Activated CD8-positive, alpha-beta T cell treated with anti-CD3 and anti-CD28 coated beads, Interleukin-2, amount 10 ng/mL, durations not matched to agents 7 days and 5 days (primary cell): ENCODE measurements at places on chromosomes 2 and 18.

GRCh38 chr2:71512386-71512785 lies 59.0 kb downstream of the DYSF start:
- DNase-seq = no peak

DNA sequence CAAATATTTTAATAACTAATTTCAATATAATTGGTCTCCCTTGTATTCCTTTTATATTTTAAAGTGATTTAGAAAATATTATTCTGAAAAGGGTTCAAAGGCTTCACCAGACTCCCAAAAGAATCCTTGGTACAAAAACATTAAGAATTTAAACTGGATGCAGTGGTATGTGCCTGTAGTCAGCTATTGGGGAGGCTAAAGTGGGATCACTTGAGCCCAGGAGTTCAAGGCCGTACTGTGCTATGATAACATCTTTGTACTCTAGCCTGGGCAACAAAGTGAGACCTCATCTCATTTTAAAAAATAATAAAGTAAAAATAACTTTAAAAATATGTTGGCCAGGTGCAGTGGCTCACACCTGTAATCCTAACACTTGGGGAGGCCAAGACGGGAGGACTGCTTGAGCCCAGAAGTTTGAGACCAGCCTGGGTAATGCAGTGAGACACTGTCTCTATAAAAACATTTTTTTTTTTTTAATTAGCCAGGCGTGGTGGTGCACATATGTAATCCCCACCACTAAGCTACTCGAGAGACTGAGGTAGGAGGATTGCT lies 14.7 kb downstream of the NCL start:
- DNase-seq = no peak

GRCh38 chr2:240238786-240239185 lies 98.3 kb upstream of the OTOS start:
- no peak for DNase-seq

DNA sequence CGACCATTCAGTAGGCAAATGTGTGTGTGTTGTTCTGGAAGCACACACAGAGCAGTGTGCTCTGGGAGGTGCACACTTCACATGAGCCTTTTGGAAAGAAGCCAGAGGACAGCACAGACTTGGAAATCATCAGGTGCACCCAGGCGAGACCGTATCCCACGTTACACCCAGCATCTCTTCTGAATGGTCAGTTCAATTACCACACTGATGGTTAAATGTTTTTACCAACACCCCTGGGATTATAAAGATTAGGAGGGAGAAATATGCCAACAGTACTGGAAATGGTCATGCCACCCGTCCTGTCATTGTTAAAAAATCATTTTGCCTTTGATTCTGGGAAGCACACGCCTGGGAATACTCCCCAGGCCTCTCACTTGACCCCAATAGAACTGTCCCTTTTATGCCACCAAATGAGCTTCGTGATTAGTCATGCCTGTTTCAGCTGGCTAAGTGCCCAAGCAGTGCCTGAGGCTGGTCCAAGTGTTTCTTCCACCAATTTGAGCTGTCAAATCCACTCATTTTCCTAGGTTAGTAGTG lies 183.7 kb downstream of the NRP2 start:
- DNase-seq = no peak

- no peak for DNase-seq
These were observed 154.6 kb downstream of the MTX2 start for GRCh38 chr2:176423819-176424218.

DNA sequence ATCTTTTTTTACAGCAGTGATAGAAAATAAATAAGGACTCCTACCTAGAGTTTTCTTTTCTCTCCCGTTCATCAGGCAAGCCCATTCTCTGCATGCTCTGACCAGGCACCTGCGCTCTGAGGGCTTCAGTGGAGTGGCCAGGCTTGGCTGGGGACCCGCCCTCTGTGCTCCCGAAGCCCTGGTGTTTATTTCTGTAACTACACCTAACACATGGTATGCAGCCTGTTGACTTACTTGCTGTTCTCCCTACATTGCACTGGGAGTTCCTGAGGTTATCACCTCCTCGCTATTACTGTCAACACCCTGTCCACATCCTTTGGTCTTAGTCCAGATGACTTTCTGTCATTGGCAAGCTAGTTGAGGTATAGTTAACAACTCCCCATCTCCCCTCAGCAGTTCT lies 317.7 kb downstream of the LPIN1 start:
- DNase-seq = no peak

- DNase-seq = no peak
These were observed 9.0 kb downstream of the ZBTB14 start for GRCh38 chr18:5286525-5286924.

DNA sequence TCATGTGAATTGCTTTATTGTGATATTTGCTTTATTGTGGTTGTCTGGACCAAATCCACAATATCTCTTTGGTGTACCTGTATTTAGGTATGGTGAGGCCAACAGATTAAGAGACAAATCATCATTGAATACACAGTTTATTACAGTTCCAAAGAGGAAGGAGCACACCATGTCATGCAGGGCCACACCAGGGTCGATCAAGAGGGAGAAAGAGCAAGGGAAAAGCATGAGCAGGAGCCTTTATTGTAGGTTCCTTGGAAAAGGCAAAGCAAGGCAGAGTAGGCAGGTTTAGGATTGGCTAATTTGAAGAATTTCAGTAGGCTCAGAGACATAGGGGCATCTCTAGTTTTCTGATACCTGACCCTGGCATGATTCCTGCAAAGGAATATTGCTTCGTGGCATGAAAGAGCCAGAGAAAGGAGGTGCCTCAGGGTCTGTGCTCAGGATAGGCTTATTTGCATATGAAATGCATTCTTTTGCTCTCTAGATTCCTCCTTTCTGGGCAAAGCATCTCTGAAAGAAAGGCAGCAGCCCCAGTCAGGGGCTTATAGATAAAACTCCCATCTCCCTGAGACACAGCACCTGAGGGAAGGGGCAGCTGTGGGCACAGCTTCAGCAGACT lies 214.2 kb upstream of the ERBB4 start:
- DNase-seq = no peak

DNA sequence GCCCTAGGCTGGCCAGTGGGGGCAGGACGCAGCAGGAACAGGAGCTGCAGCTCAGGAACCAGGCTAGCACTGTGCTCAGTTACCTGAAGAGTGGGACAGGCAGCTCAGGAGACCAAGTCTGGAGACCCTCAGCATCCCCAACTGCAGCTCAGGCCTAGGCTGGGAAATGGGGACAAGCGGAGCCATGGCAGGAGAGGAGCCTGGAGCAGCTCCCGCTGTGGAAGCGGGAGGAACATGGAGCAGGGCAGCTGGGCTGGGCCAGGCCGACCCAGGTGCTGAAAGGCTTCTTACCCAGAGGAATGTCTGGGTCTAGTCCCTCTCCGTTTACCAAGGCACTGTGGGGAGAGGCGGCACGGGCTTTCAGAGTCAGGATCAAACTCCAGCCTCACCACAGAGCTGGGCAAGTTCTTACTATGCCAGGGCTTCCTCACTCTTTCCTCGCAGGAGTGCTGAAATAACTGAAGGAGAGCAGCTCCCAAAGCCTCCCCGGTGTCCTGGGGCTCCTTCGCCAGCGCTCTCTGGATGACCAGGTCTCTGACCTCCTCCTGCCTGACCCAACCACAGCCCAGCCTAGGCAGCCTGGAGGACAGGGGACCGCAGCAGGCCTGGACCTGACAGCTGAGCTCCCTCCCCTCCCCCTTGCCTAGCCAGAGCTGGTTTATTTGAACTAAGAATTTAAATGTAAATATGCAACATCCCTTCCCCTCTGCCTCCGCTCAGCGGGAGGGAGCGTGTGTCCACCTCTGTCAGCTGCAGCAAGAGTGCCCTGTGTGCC lies 247.8 kb upstream of the SIX2 start:
- DNase-seq = no peak

- no peak for DNase-seq
These were observed 43.6 kb downstream of the SCN9A start for GRCh38 chr2:166332106-166332505.

DNA sequence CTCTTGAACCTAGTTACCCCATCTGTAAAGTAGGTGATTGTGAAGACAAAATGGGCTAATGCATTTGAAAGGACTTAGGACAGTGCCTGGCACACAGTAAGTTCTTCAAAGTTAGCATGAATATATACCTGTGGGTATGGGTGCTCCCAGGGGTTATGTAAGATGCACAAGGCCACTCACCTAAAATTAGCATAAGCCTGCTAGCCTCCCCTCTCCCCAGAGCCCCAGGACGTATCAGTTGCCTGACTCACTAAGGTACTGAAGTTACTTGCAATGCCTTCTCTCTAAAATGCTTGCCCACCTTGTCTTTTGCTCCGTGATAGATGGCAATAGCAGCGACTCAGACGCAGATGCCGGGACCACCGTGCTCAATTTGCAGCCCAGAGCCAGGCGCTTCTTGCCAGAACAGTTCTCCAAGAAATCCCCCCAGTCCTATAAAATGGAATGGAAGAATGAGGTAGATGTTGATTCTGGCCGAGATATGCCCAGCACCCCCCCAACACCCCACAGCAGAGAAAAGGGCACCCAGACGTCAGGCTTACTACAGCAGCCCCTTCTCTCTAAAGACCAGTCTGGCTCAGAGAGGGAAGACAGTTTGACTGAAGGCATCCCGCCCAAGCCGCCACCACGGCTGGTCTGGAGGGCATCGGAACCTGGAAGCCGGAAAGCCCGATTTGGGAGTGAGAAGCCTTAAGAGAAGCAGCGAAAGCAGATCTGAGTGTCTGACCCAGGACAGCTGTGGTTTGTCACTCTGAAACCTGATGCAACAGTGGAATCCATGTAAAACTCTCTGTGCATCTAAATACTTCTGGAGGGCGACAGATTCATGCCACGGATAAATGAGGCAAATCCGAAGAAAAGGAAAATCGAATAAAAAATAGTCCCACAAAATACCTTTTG lies 53.8 kb upstream of the TMEM182 start:
- no peak for DNase-seq

GRCh38 chr2:120791962-120792297 lies 56.3 kb downstream of the GLI2 start:
- DNase-seq = no peak

DNA sequence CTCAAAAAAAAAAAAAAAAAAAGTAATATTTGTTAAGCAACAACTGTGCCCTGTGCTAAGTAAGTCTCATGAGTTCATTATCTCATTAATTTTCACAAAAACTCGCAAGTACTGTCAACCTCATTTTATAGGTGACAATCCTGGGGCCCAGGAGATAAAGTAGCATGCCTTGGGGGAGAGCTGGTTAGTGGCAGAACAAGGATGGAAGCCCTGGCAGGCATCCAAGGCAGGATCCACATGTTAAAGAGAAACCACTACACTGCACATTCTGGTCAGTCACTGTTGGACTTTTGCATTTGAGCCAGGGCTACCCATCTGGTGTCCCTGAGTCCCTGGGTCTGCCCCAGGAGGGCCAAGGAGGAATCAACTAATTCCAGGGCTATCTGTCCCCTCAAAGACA lies 54.6 kb downstream of the ZFP36L2 start:
- no peak for DNase-seq

DNA sequence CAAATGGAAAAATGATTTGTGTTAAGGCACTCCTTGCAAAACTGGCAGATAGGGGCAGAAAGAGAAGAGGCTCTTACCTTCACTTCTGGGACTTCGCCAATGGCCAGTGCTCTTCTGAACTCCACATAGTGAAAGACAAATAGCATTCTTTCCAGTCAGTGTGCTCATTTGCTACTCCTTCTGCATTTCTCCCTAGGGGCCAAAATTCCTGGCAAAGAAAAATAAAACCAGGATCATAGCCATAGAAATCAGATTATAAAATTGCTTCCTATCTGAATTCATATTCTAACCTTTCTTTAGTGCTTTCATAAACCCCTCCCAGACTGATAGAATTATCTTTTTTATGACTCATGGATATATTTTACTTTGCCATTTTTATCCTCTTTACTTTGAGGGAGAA lies 56.9 kb upstream of the PELI1 start:
- no peak for DNase-seq
